NCI-H187 (cell line): ENCODE measurements at places on chromosomes 16 and 17.

DNA sequence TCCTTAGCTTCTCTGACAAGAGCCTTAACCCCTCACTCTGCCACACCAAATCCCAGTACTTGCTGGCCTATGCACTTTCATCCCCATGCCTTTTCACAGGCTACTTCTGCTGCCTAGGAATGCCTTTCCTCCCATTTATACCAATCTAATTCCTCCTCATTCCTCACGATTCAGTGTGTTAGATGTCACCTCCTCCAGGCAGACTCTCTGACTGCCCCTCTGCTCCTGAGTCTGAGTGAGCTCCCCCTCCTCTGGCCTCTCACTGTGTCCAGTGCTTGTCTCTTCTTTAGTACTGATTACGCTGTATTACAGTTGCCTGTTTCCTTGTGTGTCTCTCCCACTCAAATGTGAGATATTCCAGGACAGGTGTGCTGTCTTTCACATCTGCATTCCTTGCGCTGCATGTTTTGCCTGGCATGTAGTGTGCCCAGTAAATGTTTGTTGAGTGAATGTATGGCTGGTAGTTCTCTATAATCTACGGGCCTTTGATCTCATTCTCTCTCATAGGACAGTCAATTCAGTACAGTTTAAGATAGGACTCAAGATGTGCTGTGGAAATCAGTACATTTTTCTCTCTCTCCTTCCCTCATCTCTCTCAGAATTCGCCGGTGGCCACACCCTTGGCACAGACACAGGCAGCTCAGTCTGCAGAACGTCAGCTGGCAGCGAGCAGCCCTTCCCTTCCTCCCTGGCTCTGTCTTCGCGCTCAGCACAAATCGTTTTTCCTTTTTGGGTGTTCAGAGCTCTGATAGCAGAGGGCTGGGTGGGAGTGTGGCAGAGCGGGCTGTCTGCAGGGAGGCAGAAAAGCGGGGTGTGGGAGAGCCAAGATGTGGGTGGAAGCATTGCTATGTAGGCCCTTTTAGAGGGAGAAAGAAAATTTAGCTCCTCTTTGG is 18.5 kb downstream of the ARL4D start:
- no peak for DNase-seq

DNA sequence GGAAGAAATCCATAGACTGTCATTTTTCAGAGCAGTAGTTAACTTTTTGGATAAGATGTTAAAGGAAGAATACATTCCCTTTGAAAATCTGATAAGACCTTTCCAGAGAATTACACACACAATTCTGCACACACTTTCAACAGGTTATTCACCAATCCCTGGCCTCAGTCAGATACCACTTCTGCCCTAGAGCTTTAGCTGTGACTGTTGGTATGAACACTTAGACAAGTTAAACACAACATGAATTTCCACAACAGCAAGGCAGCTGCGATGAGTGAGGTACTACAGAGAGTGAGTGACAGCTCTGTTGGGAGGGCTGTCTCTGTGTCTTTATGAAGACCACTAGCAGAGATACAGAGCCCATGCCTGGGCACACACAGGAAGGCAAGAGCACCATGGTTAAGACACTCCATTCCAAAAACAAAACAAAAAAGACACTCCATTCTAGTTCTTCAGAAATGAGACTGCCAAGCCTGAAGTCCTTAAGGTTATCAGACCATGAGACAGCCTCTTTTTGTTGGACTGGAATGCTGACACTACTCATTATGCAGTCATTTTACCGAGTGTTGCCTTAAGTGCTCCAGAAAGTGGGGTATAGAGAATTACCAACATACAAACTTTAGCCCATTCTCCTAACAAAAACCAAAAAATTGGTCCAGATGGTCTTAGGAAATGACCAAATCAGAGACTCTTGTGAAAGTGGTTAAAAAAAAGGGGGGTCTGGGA is 42.4 kb downstream of the TOM1L2 start:
- no peak for DNase-seq

- no peak for DNase-seq
These were observed at the start of gene MAZ for GRCh38 chr16:29806099-29806579. Gene MAZ (plus strand): TSS chr16:29806529. CDS start chr16:29806702, 173 bp downstream.

- DNase-seq, result no peak
These were observed 1376.4 kb upstream of the GOT2 start for GRCh38 chr16:60110531-60110930.

- DNase-seq, result no peak
These were observed 20.1 kb upstream of the CNOT1 start for GRCh38 chr16:58649707-58650106.

DNA sequence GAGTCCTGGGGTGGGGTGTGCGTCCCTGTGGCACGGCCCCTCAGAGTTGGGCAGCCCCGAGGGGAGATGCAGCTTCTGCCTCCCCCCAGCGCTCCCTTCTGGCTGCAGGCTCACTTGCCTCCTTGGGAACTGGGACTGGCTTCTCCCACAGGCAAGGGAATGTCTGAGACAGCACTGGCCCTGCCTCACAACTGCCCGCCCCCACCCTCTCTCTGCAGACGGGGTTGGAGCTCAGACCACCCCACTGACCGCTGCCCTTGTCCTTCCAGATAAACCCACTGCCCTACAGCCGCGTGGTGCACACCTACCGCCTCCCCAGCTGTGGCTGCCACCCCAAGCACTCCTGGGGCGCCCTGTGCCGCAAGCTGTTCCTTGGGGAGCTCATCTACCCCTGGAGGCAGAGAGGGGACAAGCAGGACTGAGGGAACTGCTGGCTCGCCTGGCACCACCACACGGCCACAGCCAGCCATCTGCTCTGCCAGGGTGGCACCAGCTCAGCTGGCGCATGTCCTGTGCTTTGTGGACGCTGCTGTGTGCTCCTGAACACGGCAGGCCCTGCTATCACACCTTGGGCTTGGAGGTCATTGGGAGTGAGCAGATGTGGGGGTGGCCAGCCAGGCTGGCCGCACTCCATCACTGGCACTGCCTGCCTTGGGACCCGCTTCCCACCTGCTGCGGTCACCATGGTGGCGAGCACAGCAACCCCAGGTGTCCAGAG is 7.1 kb upstream of the RAB40C start:
- no peak for DNase-seq

GRCh38 chr17:48951572-48951971 is 6.9 kb upstream of the SNF8 start:
- no peak for DNase-seq

- DNase-seq, result peak; percentile 6
These were observed 10.0 kb downstream of the PITPNC1 start for GRCh38 chr17:67386965-67387551.

- no peak for DNase-seq
These were observed 5.9 kb downstream of the FOXJ1 start for GRCh38 chr17:76134911-76135809.

GRCh38 chr16:67928561-67929364 is 2.9 kb downstream of the CTRL start:
- DNase-seq, result no peak

DNA sequence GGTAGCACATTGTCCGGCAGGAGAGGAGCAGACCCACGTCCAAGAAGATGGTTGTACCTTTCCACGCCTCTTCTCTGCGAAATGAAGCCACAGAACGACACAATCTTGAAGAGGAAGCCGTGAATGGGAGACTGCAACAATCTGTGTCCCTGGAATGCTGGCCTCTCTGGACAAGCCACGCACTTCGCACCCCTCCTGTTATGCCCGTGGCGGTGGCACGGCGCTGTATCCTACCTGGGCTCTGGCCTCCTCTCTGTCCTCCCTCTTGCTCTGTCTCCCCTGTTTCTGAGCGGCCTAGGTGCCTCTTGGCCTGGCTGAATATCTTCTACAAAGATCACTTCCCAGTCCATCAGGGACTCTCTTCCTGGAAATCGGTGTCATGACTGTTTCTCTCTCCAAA is 717.8 kb downstream of the KCNJ18 start:
- no peak for DNase-seq

- DNase-seq, result no peak
These were observed 4.6 kb upstream of the ATP2A1 start for GRCh38 chr16:28873543-28874201.

DNA sequence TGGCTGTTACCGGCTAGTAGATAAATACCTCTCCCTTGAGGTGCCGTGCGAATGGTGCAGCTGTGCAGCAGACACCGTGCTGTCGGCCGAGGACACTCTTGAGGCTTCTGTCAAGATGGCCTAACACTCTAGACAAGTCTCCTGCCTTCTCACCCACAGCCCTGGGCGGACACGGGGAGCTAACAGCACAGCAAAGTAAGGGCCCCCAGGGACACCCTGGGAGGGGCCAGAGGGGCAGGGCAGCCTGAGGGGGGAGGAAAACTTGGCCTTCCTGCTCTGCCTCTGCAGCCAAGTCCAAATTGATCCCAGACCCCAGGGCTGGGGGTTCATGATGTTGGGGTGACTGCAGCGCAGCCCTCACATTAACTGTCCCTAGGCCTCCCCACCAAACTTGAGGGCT is 210.2 kb downstream of the RPTOR start:
- DNase-seq, result peak; percentile 37

- DNase-seq, result no peak
These were observed at the start of the genes GPS1 and RFNG for GRCh38 chr17:82051776-82052637. Gene GPS1 (plus strand): TSS chr17:82051898. CDS start chr17:82051932, 34 bp downstream. Gene RFNG (minus strand): TSS chr17:82051811. CDS start chr17:82051766, 45 bp downstream.

DNA sequence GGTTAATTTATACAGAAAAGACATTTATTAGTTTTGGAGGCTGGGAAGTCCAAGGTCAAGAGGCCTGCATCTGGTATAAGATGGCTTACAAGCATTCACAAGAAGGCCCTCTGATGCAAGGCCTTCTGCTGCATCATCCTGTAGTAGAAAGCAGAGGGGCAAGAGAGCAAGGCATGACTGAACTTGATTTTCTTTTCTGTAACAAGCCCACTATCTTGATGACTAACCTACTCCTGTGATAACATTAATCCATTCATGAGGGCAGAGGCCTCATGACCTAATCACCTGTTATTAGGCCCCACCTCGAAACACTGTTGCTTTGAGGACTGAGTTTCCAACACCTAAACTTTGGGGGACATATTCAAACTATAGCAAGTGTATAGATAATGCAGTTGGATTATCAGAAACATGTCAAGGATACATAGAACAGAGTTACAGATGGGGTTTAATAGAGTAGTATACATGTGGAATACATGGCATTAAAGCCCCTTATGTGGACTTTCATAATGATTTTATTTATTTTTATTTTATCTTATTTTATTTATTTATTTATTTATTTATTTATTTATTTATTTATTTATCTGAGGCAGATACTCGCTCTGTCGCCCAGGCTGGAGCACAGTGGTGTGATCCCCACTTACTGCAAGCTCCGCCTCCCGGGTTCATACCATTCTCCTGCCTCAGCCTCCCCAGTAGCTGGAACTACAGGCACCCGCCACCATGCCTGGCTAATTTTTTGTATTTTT is 88.2 kb downstream of the CHD9 start:
- DNase-seq, result no peak

GRCh38 chr17:14545156-14545906 is 244.4 kb downstream of the HS3ST3B1 start:
- no peak for DNase-seq

DNA sequence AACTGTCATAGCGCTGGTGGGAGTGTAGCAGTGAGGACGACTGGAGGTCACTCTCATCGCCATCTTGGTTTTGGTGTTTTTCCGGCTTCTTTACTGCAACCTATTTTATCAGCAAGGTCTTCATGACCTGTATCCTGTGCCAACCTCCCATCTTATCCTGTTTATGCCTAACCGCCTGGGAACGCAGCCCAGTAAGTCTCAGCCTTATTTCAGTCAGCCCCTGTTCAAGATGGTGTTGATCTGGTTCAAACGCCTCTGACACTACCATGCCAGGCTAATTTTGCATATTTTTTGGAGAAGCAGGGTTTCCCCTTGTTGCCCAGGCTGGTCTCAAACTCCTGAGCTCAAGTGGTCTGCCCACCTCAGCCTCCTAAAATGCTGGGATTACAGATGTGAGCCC is 179.8 kb upstream of the HSBP1 start:
- no peak for DNase-seq

GRCh38 chr17:9266697-9267117 is 245.4 kb downstream of the NTN1 start:
- no peak for DNase-seq

DNA sequence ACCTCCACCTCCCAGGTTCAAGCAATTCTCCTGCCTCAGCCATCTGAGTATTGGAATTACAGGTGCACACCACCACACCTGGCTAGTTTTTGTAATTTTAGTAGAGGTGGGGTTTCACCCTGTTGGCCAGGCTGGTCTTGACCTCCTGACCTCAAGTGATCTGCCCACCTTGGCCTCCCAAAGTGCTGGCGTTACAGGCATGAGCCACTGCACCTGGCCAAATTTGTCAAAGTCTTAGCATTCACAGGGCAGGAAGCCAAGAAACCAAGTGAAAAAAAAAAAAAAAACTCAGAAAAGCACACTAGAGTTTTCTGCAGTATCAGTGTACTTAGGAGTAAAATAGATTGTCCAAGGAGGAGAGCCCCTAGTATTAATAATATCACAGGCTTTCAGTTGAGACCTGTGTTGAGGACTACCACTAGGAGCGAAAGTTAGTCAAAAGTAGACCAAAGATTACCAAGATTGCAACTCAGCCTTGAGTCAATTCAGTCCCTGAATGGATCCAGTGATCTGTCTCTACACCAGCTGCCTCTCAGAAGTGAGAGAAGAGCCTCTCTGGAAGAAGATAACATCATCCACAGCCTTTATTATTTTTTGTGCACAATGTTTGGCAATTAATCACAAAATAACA is 159.7 kb downstream of the CEP112 start:
- DNase-seq, result no peak

GRCh38 chr16:27405546-27406451 is 3.8 kb downstream of the IL21R start:
- DNase-seq, result no peak

DNA sequence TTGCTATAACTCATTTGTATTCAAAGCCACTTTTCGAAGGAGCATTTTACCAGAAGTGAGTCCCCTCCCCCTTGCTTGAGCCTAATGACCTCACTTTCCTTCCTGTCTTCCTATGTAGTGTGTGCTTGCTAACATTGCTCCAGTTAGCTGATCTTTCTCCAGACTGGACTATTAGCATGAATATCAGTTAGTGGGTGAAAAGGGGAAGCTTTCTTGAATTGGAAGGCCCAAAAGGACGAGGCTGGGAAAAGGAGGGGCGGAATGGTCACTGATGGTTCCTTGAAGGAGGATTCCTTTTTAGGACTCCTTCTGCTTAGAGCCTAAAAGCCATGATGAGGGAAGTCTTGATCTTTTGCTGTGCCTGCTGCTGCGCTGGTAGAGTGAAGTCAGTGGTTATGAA is 11.9 kb downstream of the MAP3K3 start:
- no peak for DNase-seq

GRCh38 chr16:67129422-67129821 is 19.7 kb downstream of the PHAF1 start:
- DNase-seq, result no peak

- DNase-seq, result no peak
These were observed 29.4 kb downstream of the IRF8 start for GRCh38 chr16:85928401-85928820.

GRCh38 chr16:2512735-2513404 is 882 bp upstream of the ATP6V0C start:
- no peak for DNase-seq

- DNase-seq, result no peak
These were observed 20.5 kb downstream of the SREBF1 start for GRCh38 chr17:17816240-17816814.
